ENCODE measurements at places on chromosomes 13 and 19.
A peak's percentile ranks its signal among the peaks of the same experiment; 100 is the strongest.

- no peak for DNase-seq
Measured at GRCh38 chr13:112625698-112626097, 37.7 kb upstream of the TUBGCP3 start.

DNA sequence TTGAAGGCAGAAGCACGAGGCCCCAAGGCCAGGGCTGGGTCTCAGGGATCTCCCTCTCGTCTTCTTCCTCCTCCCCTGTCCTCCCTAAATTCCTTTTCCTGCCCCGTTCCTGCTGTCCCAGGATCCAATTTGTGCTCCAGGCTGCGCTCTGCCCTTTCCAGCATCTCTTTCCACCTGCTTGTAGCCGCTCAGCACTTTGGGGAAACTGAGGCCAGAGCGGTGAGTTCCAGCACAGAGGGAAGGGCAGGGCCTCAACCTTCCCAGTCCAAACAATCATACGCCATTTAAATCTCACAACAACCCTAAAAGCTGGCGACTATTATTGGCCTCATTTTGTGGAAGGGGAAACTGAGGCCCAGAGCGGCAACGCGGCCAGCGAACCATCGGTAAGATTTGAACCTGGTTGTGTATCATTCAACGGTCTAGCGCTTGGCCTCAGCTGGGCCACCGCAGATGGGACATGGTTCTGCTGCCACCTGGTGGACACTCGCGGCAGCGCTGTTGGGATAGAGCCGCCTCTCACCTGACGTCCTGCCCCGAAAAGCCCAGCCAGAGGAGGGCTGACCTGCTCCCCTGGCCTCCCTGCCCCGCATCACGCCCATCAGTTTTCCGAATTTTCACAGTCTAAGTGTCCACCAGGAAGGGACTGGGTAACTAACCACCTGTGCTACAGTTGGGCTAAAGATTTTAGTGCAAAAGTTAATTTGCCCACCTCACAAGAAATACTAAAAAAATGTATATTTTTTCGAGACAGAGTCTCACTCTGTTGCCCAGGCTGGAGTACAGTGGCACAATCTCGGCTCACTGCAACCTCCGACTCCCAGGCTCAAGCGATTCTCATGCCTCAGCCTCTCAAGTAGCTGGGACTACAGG lies 4.2 kb upstream of the RPL18A start:
- DNase-seq: peak; percentile 89

GRCh38 chr13:62119739-62120700 lies 704.4 kb upstream of the PCDH20 start:
- DNase-seq: no peak

DNA sequence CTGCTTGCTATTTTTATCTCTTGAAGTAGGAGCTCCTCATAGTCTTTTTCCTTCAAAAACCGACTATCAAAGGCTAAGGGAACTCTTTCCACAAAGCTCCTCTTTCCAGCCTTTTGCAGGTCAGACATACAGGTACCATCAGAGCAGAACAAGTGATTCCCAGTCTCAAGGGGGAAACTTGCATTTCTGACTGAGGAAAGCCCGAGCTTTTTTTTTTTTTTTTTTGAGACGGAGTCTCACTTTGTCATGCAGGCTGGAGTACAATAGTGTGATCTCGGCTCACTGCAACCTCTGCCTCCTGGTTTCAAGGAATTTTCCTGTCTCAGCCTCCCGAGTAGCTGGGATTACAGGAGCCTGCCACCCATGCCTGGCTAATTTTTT lies 32.0 kb downstream of the RUBCNL start:
- no peak for DNase-seq

DNA sequence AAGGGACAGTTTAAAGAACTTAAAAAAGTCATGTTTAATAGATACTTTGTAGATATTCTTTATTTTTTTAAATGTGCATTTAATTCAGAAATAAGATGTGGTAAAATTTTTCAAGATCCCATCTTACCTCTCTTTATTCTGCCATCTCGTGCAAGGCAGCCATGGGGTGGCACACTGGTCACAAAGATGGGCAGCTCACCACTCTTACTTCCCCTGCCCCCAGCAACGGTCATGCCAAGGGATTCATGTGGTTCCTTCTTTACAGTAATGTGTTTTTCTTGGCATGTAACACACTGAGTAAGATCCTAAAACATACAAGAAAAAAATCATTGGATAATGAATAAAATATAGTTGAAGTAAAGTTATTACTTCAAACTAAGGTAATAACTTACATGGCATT lies 64.2 kb downstream of the LNX2 start:
- DNase-seq: no peak

DNA sequence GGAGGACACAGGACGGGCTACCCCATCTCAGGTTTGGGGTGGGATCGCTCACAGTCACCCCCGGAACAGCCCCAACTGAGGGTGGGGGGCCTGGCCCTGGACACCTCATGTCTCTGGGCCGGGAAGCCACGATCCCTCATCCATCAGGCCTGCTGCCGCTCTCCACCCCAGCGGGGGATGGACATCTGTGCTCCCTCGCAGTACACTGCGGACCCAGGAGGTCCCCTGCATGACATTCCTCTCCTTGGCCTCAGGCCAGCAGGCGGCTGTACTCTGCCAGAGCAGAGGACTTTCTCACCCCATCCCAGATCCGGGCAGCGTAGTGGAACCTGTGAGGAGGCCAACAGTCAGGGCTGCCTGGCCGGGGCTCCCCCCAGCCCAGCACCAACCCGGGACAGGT lies 15.5 kb downstream of the IRGC start:
- DNase-seq: no peak

- DNase-seq: no peak
Measured at GRCh38 chr19:485583-486236, 10.6 kb upstream of the MADCAM1 start.

- no peak for DNase-seq
Measured at GRCh38 chr13:30314562-30314961, 7.2 kb upstream of the KATNAL1 start.

GRCh38 chr19:17599780-17600179 lies 44.3 kb downstream of the COLGALT1 start:
- no peak for DNase-seq

GRCh38 chr13:31945202-31945961 lies 86.2 kb upstream of the FRY start:
- DNase-seq: peak; percentile 82

GRCh38 chr13:80362481-80362880 lies 21.6 kb upstream of the SPRY2 start:
- DNase-seq: no peak

DNA sequence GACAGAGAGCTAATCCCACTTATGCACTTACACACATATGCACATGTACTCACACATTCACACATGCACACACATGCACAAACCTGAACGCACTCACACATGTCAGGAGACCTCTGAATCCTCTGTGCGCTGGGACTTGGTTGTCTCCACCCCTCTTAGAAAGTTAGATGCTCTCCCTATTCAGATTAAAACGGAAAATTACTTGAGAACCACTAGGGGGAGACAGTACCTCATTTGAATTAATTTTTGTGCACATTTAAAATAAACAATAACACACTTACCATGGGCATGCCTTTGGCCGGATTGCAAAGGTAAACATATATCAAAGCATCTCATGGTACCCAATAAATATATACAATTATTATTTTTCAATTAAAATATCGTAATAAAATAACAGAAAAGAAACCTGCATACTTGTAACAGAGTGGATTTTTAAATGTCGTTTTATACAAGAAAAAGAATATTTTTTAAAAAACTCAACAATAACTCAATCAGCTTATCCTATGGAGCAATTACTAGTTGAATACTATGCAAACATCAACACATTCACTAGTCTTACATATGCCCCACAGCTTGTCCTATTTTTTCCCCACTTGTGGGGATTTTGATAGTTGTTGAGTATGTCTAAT lies 9.5 kb upstream of the LILRB4 start:
- no peak for DNase-seq

DNA sequence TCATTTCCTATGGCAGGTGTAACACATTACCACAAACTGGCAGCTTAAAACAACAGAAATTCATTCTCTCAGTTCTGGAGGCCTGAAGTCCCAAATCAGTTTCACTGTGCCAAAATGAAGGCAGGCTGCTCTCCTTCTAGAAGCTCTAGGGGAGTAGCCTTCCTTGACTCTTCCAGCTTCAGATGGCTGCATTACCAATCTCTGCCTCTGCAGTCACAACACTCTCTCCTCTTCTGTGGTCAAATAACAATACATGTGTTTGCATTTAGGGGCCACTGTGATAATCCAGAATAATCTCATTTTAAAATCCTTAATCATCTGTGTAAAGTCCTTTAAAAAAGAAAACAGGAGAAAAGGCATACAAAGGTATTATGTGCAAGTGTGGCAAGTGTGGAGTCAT lies 7.8 kb downstream of the DIAPH3 start:
- no peak for DNase-seq

GRCh38 chr19:3521104-3521445 lies 15.0 kb downstream of the FZR1 start:
- no peak for DNase-seq

DNA sequence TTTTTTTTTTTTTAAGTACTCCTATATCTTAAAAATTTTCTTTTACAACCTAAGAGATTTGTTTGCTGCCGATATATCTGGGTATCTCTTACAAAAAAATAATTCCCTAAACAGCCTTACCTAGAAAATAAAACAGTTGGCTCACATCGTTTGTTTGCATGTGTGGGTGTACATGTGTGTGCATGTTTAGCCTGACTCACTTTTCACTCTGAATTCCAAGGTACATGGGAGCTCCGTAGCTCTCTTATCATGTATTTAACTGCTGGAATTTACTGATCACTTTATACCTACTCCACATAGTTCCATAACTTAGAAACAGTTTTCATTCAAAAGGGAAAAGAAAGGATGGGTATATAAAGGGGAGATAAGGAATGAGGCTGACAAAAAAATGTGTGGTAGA lies 616.5 kb downstream of the GPC6 start:
- no peak for DNase-seq

- DNase-seq: no peak
Measured at GRCh38 chr19:7729831-7730285, 2.1 kb downstream of the CLEC4G start.

- no peak for DNase-seq
Measured at GRCh38 chr19:10797078-10797477, 38.9 kb downstream of the TMED1 start.

- no peak for DNase-seq
Measured at GRCh38 chr13:41502673-41503072, 45.3 kb downstream of the RGCC start.

- no peak for DNase-seq
Measured at GRCh38 chr13:26599860-26600259, 42.4 kb downstream of the WASF3 start.

- no peak for DNase-seq
Measured at GRCh38 chr13:50410921-50411746, 395.9 kb downstream of the KCNRG start.

- no peak for DNase-seq
Measured at GRCh38 chr19:50322234-50322633, 6.9 kb downstream of the KCNC3 start.

- no peak for DNase-seq
Measured at GRCh38 chr13:40813667-40814454, 24.4 kb downstream of the SLC25A15 start.

DNA sequence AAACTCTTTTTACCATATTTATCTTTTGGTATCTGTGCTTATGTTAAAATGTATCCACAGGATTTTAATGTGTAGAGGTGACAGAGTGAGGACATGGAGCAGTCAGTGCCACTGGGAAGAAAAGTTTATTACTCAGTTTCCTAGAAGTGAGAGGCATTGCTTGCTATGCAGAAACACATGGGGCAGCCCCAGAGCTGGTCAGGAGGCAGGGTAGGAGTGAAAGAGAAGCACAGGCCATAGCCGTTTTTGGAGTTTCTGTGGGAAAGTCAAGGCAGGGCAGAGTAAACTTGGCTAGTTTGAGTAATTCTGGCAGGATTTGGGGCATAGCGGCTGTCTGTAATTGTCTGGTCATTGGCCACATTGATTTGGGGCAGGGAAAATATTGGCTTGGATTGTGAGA lies 370.9 kb downstream of the FGF9 start:
- no peak for DNase-seq

- no peak for DNase-seq
Measured at GRCh38 chr19:35267353-35267817, 1.4 kb upstream of the USF2 start.

DNA sequence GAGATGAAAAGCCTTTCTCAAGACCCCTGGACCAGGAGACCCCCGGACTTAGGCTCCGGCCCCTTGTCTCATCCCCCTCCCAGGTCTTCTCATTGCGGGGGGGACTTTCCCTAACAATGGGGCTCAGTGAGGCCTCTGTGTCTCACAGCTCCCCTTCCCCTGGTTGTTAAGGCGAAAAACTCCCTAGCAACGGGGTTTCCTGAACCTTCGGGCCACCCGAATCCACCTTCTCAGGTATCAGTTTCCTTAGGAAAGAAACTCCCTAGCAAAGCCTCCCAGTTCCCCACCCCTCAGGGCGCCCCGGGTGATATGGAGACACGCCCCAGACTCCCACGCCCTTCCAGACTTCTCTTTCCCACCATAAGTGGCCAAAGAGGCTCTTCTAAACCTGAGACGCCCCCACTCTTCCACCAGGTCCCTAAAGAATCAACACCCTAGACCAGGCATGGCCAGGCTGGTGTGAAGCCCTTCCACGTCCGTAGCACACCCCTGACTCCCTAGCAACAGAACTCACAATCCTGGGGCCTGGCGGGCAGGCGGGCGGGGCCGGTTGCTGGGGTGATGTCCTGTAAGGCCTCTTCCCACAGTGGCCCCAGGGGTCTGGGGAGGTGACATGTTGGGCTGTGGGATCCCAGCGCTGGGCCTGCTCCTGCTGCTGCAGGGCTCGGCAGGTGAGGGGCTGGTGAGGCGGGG lies at the start of gene TMEM190:
TSS of gene TMEM190 (plus strand) at position 586 of the 693 bp plus-strand sequence. CDS start at position 614, 28 bp downstream.
- no peak for DNase-seq

GRCh38 chr19:13146763-13147563 lies 3.2 kb downstream of the STX10 start:
- DNase-seq: no peak

DNA sequence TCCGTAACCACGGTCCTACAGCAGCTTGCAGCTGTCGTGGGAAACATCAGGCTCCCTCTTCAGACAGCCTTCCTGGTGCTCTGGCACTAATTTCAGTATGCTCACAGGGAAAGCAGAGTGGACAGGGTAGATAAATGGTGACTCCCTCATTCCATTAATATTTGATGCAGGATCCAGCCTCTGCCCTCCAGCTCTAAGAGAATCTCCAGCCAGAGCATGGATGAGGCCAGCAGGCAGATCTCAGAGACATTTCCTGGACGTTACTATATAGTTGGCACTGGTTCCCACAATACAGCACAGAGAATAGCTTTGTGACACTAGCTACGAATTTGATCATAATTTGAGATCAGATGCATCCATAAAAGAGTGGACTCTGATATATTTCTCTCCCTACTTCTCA lies 341.4 kb downstream of the LIG4 start:
- no peak for DNase-seq

DNA sequence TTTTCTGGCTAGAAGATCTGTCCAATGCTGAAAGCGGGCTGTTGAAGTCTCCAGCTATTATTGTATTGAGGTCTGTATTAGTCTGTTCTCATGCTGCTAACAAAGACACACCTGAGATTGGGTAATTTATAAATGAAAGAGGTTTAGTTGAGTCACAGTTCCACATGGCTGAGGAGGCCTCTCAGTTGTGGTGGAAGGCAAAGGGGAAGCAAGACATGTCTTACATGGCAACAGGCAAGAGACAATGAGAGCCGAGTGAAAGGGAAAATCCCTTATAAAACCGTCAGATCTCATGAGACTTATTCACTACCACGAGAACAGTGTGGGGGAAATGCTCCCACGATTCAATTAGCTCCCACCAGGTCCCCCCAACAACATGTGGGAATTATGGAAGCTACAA lies 980.4 kb downstream of the SLITRK5 start:
- no peak for DNase-seq

GRCh38 chr13:88360761-88361160 lies 689.6 kb downstream of the SLITRK5 start:
- DNase-seq: no peak
